Activated CD4-positive, alpha-beta T cell treated with anti-CD3 and anti-CD28 coated beads for 4 hours (primary cell): ENCODE measurements at places on chromosomes 3 and 15.
A peak's percentile ranks its signal among the peaks of the same experiment; 100 is the strongest.

- DNase-seq, result no peak
Measured at GRCh38 chr3:99249627-99250026, 348.1 kb upstream of the DCBLD2 start.

DNA sequence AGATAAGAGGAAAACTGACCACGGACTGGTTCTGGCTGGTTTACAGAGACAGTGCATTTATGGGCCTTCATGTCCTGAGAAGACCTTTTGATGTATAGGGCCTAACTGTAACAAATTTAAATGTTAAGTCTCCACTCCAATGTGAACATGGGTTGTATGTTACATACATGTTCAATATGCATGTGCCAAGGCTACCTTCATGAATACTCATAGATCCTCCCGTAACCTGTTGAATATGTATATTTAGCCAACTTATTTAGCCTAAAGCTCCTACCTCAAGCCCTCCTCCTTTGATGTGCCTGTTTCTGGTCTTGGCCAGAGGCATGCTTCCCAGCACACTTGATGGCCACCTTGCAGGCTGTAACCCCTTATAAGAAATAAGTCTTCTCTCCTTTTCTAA is at the start of gene OR5H2:
Gene OR5H2 (plus strand): TSS at position 301 of the 400 bp plus-strand sequence. CDS start 398 bp downstream, outside the sequence.
- no peak for DNase-seq

DNA sequence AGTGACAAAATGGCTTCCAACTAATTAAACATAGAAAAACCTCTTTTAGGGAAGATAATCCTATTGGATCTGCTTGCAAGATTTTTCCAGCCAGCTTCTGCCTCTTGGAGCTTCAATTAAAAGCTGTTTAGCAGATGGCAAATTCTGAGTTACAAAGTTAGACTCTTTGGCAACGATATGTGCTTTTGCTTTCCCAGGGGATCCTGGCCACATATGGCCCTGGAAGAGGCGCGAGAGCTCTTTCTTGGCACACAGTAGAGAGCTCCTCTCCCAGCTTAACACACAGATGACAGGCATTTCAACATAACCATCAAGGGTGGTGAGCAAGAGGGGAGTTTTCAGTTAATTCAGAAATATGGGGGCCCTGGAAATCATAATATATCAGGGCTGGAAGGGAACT is 41.6 kb upstream of the GALNT15 start:
- DNase-seq, result no peak

- DNase-seq, result no peak
Measured at GRCh38 chr3:56124546-56124945, 343.7 kb downstream of the ERC2 start.

- peak; percentile 96 for DNase-seq
Measured at GRCh38 chr3:129316248-129317013, 37.8 kb downstream of the HMCES start.

GRCh38 chr3:10370429-10370828 is 49.5 kb upstream of the SEC13 start:
- no peak for DNase-seq

- no peak for DNase-seq
Measured at GRCh38 chr15:52295421-52296001, at the start of gene MYO5C. TSS of gene MYO5C (minus strand) at chr15:52295804. CDS start at chr15:52295636, 168 bp downstream.

GRCh38 chr3:70273492-70273891 is 38.9 kb downstream of the MDFIC2 start:
- no peak for DNase-seq

- DNase-seq, result no peak
Measured at GRCh38 chr3:129442947-129443346, 2.9 kb downstream of the IFT122 start.

DNA sequence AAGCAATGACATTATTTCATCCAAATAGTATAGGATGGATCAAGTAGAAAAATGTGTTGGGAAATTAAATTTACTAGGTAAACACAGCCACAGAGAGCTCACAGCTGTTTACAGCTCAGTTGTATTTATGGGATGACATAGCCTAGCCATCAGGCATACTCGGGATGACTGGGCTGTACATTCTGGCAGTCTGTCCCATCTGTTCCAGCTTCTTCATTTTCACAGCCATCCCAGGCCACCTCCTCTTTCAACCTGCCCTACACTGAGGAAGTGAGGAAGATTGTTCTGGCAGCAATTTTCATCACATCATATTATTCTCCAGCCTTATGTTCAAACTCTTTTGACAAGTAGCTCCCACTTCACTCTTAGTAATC is 98.4 kb upstream of the PFN2 start:
- DNase-seq, result no peak

DNA sequence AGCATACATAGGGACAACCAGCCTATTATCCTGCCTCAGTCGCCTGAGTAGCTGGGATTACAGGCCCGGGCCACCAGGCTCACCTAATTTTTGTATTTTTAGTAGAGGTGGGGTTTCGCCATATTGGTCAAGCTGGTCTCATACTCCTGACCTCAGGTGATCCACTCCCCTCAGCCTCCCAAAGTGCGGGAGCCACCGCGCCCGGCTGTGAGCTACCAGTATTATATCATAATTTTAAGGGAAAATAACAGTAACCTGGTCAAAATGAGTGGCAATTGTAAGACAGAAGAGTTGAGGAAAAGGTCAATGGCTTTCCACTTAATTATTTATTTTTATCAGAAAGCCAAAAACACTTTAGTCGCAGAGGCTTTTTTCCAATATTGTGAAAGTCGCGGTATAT is 652.6 kb upstream of the BCHE start:
- no peak for DNase-seq

- DNase-seq, result no peak
Measured at GRCh38 chr3:73546961-73547360, 77.8 kb downstream of the PDZRN3 start.

GRCh38 chr3:123405021-123405420 is 43.9 kb downstream of the ADCY5 start:
- no peak for DNase-seq

DNA sequence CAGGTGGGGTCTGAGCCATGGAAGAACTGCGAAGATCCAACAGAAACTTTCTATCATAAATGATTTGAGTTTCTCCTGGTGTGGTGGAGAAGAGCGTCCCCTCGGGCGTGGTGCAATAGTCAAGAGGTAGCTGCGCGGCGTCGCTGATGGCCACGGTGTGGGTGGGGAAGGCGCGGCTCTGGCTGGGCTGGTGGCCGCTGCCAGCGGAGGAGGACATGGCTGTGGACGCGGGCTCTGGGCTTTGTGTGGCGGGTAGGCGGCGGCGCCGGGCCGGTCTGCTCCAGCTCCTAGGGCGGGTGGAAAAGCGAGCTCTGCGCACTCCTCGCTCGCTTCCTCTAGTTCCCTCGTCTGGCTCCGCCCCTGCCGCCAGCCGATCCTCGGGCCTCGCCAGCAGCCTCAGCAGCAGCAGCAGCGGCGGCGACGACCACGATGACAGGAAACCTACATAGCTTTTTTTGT is 5.9 kb downstream of the STARD9 start:
- peak; percentile 69 for DNase-seq

- DNase-seq, result no peak
Measured at GRCh38 chr3:118948146-118948545, 86.5 kb downstream of the IGSF11 start.
